ENCODE measurements at places on chromosomes 16 and 17.

DNA sequence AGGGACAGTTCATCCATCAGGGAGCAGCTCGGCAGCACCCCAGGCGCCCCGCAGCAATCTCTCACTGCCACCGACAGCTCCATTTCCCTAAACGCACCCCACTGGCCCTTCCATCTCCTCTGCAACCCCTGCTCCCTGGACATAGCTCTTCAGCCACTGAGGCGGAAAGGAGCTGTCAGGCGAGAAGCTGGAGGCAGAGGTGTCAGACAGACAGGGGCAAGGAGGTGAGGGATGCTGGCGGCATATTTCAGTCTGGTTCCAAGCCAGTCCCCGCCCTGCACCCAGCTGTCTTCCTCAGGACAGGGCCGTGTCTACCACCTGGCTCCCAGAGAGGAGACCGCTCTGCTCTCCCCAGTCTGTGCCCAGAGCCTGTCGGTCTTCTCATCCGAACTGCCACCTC is 9.7 kb downstream of the ACLY start:
- DNase-seq = no peak

- DNase-seq = no peak
Measured at GRCh38 chr17:65074778-65075250, 18.3 kb upstream of the GNA13 start.

DNA sequence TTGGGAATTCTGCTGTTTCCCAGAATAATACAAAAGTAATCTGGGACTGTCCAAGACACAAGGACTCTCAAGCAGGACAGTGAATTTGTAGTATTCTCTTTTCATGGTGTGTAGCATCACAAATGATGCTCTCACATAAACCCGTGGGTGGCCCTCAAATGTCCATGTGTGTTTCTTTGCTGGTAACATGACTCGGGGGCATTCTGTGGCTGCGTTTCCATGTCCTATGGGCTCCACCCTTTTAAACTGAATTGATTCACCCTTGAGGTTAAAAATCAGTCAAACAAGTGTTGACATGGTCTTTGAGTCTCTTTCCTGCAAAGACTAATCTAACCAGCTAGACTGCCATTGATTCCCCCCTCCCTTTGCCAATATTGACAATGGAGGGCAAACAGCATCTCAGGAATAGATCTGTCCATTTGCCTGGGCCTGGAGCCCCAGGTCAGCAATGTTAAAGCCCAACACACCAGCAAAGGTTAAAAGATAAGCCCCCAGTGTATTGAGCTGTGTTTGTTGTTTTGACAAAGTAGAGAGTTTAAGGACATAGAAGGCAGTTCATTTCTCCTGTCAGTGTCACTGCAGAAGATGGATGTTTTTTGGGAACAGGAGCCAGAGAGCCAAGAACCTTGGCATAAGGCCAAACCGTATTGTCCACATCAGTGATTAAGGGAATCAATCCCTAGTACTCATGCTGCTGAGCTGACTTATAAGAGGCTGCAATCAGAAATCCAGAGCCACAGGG is 117.1 kb upstream of the COX10 start:
- DNase-seq = no peak

DNA sequence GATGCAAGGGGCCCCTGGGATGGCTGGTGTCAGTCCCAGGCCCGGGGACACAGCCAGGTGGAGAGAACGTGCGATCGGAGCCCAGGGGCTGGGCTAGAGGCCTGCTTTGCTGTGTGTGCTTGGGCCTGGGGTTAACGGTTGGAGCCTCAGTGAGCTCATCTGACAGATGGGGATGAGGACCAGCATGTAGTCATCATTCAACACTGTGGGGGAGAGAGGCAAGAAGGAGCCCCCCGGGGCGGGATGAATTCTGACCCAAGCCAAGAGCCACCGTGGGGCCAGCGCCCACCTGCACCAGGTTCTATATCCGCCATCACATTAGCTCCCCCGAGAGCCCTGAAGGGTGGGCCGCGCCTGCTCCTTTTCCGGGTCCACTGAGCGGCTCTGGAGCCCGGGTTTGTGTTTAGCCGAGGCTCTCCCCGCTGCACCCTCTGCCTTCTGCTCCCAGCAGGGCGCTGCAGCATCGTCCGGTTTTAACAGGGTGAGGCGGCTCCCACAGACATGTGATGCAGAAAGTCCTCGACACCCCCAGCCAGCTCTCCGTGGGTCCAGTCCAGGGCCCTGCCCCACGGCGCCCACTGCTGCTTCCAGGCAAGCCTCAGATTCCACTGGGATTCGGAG is 365.7 kb downstream of the SEC14L1 start:
- DNase-seq = no peak

DNA sequence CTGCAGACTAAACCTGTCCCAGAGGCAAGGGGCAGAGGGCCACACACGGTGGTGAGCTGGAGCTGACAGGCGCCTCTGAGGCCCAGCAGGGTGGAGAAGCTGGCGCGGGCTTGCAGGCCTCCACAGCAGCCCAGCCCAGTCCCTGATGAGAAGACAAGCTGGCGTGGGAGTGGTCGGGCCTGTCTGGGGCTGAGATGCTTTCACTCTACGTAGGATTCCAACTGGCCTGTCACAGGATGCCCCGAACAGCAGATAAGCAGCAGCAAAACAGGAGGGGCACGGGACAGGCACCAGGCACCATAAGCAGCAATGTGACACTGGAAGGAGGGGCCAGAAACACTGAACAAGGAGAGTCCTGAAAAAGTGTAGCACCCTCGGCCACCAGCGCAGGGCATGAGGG is 40.1 kb downstream of the PEMT start:
- no peak for DNase-seq

DNA sequence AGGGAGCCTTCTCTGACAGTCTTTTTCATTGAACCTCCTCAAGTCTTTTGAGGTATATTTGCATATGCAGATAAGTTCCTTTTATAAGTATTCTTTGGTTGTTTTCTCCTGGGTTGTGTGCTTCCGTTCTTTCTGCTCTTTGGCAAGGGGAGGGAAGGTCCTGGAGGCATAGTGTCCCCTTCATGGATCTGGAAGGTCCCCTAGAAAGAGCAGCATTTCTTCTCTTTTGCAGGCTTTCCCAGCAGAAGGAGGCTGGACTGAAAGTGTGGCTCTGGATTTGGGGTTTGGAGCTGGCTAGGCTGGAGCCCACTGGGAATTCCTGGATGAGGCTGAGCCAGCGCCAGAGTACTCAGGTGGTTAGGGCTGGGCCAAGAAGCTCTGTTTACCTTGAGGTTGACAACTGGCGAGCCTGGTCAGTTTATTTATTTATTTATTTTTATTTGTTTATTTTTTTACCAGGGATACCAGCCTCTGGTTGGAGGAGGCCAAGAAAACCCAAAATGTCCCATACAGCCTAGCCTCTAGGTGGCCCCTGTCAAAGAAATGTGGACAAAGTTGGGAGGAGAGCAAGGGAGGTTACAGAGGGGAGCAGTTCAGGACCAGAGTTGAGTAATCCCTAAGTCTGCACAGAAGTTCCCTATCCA is 5.4 kb upstream of the TOP2A start:
- no peak for DNase-seq

- DNase-seq = no peak
Measured at GRCh38 chr17:46176975-46177374, 16.3 kb downstream of the KANSL1 start.

- no peak for DNase-seq
Measured at GRCh38 chr17:58193641-58194255, 1.2 kb downstream of the EPX start.

- DNase-seq = no peak
Measured at GRCh38 chr17:59299400-59300092, 31.9 kb upstream of the YPEL2 start.

DNA sequence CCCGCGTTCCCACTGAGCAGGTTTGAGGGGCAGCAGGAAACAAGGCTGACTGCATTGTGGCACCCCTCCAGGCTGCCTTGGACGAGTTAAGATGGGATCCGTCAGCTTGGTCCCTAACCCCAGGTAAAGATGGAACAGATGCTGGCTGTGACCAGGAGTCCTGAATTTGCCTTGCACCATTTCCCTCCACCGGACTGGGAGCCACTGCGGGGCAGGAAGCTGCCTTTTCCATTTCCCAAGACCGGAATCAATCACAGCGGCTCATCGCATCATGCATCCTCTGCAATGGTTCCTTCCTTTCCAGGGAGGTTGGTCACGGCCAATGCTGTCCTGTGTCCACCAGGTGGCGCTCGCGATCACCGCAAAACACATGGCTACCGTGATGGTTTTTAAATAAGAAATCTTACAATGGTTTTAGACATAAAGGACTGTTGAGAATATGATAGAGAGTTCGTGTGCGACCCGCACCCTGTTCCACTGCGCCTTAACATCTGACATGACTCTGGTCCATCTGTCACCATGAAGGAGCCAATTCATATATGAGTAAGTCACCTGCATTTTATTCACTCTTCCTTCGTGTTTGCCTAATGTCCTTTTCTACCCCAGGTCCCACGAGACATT is 6.8 kb upstream of the MEAK7 start:
- peak; percentile 78 for DNase-seq

DNA sequence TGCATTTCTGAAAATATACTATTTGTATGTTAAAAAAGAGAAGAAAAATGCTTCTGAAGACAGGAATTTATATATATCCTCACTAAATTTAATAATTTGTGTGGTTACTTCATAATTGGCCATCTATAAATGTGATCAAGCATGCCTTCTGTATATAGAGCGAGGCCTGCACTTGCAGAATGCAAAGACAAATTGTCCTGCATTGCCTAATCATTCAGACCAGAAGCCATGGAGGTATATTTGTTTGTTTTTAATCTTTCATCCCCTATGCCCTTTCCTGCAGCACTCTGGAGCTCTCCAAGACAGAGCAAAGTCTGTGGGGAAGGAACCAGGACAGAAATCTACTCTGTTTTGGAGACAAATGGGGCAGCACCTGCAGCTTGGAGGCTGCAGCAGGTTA is 23.8 kb upstream of the DDX52 start:
- no peak for DNase-seq
